ENCODE measurements at places on chromosomes 2 and 18.

- no peak for DNase-seq
These were observed 8.2 kb downstream of the SPTBN1 start for GRCh38 chr2:54464341-54464740.

- no peak for DNase-seq
These were observed 928 bp downstream of the NAGK start for GRCh38 chr2:71069376-71069775.

GRCh38 chr18:70448588-70448987 is 159.7 kb downstream of the SOCS6 start:
- DNase-seq, result no peak

- no peak for DNase-seq
These were observed 350.6 kb upstream of the VRK2 start for GRCh38 chr2:57696016-57696415.

DNA sequence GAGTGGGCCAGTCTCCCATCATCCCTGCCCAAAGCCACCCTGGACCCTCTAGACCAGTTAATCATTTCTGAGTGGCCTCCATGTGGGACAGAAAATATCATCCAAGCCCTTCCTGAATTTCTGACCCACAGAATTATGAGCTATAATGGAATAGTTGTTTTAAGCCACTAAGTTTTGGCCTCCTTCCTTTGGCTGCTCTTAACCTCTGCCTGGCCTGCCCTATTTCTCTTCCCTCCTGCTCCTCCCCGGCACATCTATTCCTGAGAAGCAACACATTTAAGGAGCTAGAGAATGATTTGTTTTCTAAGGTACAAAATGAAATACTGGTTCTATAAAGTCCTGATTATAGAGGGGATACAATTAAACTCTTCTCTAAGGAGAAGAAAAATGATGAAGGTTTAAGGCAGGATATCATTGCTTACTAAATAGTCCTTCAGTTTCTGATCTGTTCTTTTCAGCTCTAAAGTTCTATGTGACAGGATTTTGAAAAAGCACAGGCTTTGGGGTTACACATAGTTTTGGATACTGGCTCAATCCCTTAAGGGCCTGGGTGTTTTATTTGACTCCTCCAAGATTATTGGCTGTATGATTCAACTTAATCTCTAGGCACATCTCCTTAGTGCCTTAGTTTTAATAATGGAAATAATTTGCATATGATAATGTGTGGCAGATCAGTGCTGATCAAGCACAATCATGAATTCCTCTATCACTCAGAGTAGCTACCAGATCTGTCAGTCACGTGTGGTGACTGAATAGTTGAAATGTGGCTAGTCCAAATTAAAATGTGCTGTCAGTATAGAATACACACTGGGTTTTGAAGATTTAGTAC is 240.3 kb downstream of the VAPA start:
- DNase-seq, result no peak
